ENCODE measurements at places on chromosomes 7 and 10.
A peak's percentile ranks its signal among the peaks of the same experiment; 100 is the strongest.

GRCh38 chr7:46613551-46613950 lies 692.5 kb upstream of the IGFBP3 start:
- no peak for DNase-seq

- DNase-seq, result peak; percentile 9
Observed at GRCh38 chr10:63866747-63867140, 345.5 kb downstream of the REEP3 start.

DNA sequence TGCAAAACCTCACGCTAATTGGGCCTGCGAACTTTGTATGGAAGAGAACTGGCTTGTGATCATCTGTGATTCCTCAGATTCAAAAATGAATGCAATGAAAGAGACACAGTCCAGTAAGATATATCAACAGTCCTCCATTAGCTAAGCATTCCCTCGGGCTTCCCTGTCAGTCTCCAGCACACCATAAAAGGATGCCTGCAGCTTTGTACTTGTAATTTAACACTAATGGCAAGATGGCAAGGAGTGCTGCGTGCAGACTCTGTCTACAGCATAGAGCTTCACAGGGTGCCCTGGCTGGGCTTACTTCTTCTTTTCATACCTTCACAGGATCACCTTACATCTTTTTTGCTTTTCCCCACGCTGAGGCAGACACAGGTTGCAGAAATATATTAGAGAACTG lies 200.0 kb downstream of the GFRA1 start:
- no peak for DNase-seq

DNA sequence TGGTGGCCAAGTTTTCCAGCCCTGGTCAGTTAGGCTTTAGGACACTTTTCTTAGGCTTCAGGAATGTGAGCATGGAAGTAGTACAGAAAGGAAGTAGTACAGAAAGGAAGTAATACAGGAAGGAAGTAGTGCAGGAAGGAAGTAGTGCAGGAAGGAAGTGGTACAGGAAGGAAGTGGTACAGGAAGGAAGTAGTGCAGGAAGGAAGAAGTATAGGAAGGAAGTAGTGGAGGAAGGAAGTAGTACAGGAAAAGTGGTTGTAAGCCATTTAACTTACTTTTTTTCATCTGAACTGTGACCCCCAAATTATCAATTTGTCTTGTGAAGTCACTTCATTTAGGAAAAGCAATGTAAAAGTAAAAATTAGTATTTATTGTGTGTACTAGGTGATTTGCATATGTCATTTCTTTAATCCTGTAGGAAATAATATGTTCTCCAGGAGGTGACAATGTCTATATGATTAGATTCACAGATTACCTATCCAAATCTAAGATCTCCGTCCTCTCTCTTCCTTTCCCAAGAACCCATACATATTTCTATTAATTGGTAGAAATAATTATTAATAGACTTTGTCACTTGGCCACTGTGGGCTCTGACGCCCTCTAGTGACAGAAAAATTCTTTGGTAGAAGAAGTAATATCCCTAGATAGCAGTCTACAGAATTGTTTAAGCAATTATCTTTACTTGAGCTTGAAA lies 3.9 kb upstream of the FAS start:
- DNase-seq, result peak; percentile 61

- peak; percentile 4 for DNase-seq
Observed at GRCh38 chr7:31488562-31489203, 25.2 kb upstream of the ITPRID1 start.

DNA sequence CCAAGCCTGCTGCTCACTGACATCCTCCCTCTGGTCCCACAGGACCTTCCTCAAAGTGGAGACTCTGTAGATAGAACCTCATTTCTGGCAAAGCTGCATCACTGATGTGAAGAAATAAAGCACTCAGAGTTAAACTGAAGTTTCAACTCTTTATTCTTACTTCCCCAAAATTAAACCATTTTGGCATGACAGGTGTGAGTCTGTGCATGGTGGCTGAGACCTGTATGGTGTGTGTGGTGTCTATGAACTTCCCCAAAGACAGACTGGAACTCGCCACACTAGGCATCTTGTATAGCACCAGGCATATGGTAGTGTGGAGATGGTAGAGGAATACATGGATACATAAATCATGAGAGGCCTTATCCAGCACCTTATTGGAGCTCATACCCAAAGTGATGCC lies 6.6 kb upstream of the WDFY4 start:
- DNase-seq, result no peak

DNA sequence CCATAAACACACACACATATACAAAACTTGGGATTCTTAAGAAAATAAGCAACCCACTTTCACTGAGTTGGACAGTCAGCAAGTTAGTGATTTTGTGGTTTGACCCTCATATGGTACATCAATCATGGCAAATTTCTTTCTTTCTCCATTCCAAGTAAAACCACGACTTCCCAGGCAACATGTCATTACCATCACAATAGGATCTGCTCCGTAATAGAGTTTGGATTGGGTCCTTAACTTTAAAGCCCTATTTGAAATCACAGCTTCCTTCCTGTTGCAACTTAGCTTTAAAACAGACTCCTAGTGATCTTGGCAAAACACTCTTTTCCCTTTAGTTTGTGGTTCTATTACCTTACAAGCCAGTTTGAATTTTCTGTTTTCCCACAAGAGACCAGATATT lies 483.6 kb downstream of the INHBA start:
- DNase-seq, result no peak

GRCh38 chr10:92323079-92323478 lies 32.1 kb downstream of the MARCHF5 start:
- DNase-seq, result no peak

- DNase-seq, result no peak
Observed at GRCh38 chr10:63723741-63724140, 202.5 kb downstream of the REEP3 start.

DNA sequence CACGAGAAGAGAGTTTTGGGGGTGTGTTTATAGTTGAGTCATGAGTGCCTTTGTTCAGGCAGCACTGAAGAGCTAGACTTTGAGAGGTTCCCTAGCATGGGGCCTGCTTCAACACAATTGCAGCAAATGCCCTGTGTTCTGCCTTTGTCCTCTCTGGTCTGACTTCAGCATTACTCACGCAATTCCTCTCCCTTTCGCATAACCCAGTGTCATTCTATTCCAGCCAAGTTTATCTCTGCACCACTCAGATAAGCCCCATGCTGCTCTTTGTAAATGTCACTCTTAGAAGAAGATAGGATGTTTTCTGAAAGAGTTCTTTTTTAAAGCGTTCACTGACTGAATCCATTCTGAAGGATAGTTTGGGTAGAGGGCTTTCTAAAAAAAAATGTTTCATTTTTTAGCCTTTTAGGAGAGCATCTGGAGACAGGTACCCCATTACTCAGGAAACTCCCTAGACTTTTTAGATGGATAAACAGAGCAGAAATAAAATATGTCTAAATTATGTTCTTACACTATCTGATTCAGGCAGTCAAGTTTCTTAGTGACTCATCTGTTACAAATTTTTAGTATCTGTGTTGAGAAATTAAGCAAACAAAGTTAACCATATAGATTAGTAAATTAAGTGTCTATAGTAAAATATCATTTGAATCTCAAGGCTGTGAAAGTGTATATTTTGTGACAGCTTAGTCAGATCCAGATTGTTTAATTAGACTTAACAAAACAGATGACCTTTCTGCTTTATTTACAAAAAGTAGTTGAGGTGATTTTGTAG lies 318.5 kb downstream of the GPR158 start:
- DNase-seq, result no peak

GRCh38 chr7:96778263-96778662 lies 68.6 kb upstream of the SEM1 start:
- DNase-seq, result no peak

DNA sequence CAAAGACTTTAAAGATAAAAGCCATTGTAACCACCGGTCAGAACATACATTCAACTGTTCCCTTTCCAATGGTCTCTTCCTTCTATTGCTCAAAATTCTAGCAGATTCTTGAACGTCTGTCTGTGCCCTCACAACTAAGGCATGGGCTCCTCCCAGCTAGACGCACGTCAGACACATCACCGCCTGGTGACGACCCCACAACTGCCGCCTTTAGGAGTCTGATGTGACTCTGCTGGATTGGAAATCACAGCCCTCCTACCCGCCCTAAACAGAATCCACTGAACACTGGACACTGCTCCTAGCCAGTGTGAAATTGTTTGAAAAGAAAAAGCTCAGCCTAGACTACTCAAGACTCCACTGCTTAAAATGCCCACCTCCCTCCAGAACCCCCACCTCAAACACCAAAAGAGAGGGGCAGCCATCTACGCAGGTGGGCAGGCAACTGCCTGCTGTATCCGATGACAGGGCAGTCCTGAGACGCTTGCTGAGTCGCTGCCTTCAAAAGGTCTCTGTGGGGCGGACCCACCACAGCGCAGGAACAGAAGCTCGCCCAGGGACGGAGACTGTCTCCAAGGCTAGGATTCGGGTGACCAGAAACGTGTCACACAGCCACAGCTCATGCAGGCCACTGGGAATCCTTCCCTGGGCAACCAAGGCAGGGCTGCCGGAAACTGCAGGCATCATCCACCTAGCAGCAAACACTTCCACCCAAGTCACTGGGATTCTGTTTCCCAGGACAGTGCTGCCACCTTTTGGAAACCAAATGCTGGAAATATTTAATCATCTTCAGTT lies 34.7 kb downstream of the GSDME start:
- DNase-seq, result no peak

GRCh38 chr10:73649876-73650536 lies 5.8 kb downstream of the SYNPO2L start:
- DNase-seq, result no peak

DNA sequence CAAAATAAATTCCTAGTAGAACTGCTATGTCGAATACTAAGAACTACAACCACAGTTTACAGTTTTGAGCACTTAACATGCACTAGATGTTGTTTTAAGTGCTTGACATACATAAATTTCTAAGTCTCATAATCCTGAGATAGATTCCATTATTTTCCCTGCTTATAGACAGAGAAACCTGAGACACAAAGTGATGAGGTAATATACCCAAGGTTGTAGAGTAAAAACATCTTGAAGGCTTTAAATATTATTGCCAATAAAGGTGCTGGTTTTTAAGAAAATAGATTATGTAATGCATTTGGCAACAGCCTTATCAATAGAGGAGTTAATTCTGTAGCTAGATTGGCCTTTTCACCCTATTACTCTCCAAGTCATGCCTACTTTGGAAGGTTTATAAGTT lies 48.2 kb downstream of the PLEKHA8 start:
- no peak for DNase-seq

Data from CD4-positive, alpha-beta T cell treated with Interferon alpha-2 for 1 hour (primary cell).